ENCODE measurements at places on chromosomes 6 and 20.

GRCh38 chr20:4544765-4545164 is 176.9 kb upstream of the PRND start:
- DNase-seq, result peak; percentile 69

GRCh38 chr6:36698871-36699271 is 1.2 kb downstream of the RAB44 start:
- no peak for DNase-seq

- DNase-seq, result no peak
Observed at GRCh38 chr6:79203753-79204253, 30.7 kb downstream of the HMGN3 start.

DNA sequence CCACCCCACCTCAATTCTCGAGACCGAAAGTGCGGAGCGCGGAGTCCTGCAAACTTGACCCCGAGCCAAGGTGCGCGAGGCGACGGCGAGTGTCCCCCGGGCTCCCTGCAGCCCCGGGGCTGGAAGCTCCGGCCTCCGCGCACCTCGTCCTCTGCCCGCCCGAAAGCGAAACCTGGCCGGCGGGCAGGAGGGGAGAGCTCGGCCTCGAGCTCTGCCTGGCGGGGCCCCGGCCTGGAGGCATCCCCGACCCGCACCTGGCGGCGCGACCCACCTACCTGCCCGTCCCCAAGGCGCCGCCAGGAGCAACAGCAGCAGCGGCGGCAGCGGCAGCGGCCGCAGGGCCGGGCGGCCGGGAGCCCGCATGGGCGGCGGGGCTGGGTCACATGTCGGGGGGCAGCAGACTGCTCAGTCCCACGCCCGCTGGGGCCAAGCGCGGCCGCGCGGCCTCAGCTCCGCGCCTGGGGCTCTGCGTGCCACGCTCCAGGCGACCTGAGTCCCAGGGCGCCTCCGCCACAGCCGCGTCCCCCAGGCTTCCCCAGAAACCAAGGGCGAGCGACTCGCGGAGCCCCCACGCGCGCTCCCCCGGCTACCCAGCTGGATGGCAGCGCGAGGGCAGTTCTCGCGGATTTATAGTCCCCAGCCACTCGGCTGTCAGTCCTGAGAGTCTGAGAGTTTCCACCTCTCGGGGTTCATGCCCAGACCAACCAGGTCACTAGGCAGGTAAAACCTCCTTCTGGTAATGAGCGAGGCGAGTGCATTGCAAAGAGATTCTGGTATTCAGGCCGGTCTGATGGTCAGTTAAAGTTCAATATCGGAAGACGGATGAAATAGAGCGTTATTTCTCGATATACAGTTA is at the start of gene IL20RA:
IL20RA (minus strand) TSS at position 600 of the 856 bp plus-strand sequence; CDS start at position 363, 237 bp downstream.
- DNase-seq, result peak; percentile 16

DNA sequence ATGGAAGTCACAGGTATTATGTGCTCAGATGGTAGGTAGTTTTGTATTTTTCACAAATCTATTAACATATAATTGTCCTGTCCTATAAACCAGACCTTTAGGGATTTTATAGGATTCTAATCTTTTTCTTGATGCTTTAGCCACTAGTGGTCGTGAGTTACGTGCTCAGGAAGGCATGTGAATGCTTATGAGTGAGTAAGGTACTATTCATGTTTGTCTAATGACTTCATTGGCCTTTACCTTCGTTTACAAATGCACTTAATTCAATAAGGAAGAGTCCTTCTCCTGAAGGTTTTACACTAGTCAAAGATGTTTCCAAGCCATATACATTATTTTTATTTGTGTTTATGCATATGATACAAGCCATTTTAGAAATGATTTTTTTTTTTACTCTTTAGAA is 23.0 kb downstream of the PACRG start:
- peak; percentile 37 for DNase-seq

GRCh38 chr6:137933696-137934095 is 66.6 kb downstream of the TNFAIP3 start:
- DNase-seq, result peak; percentile 30

GRCh38 chr6:39924283-39924682 is 10.0 kb downstream of the MOCS1 start:
- no peak for DNase-seq

DNA sequence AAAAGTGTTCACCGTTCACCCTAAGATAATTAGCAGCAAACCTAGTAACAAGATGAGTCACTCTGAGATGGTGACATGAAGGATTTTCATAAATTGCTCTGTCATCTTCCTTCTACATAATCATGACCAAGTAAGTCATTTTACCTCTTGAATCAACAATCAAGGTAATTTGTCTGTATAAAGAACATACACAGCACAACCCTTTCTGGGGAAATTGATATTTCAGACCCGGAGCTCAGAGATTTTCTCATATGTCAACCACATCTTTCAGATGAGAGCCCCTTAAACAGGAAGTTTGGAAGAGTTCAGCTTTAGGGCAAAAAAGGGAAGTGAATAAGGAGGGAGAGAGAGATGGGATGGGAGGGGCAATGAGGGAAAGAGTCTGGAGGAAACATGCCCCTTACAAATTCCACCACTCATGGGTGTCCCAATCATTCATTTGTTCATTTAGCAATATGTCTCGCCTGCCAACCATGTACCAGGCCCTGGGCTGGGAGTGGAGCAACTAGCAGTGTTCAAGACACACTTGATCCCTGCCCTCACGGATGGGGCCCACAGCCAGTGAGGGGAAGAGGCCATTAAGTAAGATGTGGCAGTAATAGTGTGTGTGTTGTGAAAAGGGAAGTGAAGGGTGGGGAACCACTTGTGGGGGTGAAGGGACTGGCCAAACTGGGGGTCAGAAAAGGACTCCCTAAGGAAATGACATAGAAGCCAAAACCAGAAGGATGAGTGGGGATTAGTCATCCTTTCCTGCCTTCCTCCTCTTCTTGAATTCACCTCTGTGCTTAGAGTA is 190.9 kb downstream of the MAFB start:
- DNase-seq, result no peak

GRCh38 chr6:162184465-162184864 is 543.1 kb downstream of the PRKN start:
- DNase-seq, result no peak

DNA sequence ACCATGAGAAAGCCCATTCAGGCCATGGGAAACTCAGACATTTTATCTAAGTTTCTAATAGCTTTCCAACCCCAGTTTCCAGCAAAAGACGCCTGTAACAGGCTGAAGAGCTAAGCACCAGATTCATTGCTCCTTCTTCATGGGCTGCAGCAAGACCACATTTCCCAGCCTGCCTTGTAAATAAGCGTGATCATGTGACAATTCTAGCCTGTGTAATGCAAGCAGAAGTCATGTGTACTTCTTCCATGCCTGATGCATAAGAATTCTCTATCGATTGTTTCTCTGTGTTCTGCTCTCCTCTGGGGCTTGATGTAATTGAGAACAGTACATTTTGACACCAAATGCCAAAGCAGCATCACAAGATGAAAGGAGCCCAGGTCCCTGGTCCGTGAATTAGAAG is 6.8 kb downstream of the PCSK2 start:
- DNase-seq, result no peak

DNA sequence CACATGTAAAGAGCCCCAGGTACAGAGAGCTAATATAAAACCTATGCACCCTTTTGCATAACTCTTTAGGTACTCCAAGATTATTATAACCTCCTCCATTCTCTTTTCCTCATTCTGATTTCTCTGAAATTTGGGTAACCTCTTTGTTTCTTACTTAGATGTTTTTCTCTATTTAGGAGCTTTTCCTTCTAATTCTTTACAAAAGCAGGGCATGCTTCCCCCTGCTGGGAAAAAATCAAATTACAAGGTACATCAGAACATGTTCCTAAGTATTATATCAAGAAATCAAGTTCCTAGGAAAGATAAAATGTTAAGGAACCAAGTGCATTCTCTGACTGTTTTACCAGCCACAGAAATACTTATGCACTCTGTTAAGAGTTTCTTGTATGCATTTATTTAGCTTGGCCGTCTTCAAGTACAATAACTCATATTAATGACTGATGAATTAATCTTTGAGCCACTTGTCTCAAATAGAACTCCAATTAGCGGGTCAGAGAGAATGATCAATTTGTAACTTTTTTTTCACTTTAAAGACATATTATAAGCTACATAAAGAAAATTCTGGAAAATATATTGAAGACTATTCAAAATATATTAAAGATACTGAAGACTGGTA is 2.1 kb downstream of the KHDRBS2 start:
- no peak for DNase-seq

- no peak for DNase-seq
Observed at GRCh38 chr6:156840136-156840535, 63.0 kb downstream of the ARID1B start.

- no peak for DNase-seq
Observed at GRCh38 chr20:31665753-31666152, 28.0 kb downstream of the COX4I2 start.

- DNase-seq, result no peak
Observed at GRCh38 chr6:167103041-167103891, 19.6 kb upstream of the CCR6 start.

DNA sequence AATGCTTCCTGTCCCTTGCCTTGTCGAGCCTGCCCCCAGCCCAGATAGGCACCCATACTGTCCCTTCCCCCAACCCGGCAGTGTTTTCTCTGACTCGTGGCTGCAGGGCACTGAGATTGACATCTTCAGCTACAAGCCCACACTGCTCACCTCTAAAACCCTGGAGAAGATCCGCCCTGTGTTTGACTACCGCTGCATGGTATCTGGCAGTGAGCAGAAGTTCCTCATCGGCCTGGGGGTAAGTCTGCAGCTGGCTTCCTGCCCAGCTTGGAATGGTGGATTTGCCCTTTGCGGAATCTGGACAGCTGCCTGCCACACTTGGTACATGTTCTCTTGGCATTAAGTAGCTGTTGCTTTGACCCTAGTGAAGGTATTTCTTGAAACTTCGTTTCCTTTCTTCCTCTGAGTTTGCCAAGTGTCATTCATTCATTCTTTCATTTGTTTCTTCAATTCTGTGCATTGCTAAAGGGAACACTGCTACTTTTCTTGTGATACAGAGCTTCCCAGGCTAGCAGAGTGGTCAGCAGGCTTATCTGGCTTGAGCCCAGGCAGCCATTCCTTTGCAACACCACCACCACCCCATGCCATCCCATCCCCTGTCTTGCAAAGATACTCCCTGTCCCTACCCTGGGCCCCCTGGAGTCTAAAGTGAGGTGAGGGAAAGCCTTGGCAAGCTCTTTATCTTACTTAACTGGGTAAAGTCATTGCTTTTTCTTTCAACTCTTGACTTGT is 26.2 kb downstream of the CCDC167 start:
- no peak for DNase-seq

GRCh38 chr6:151186306-151186705 is 53.5 kb upstream of the AKAP12 start:
- no peak for DNase-seq

DNA sequence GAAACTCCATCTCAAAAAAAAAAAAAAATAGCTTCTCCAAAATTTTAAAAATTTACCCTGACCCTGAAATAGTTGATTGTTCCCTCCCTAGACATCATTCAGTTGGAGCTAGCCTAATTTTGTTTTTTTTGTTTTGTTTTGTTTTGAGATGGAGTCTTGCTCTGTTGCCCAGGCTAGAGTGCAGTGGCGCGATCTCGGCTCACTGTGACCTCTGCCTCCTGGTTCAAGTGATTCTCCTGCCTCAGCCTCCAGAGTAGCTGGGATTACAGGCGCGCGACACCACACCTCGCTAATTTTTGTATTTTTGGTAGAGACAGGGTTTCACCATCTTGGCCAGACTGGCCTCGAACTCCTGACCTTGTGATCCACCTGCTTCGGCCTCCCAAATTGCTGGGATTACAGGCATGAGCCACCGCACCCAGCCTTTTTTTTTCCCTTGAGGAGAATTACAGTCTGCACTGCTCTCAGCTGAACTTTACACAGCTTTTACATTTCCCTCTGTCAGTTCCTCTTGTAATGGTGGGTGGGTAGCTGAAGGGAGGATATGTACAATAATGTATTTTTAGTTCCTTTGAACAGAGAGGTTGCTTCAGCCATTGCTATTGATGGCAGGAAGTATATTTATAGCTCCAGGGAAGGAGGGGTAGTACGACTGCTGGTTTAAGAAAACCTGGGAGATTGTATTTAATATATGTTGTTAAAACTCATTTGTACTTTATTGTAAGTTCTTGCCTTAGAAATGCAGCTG is 27.7 kb downstream of the PTPRA start:
- DNase-seq, result no peak

DNA sequence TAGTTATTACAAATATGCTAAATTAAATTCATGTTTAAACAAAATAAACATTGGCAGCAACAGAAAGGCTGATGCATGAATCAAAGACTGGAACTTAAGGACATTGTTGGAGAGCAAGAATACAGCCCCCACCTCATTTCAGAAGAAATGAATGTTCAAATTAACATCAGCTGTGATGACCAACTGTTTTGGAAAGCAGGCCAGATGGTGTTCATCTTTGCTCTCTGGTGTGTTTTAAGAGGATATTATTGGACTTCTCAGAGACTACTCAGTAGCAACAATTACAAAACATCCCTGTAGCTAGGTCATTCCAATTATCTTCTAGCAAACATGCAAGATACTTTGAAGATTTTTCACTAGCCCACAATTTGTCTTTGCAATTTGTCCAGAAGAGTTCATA is 118.6 kb upstream of the DOK5 start:
- peak; percentile 22 for DNase-seq

GRCh38 chr6:101199441-101199840 is 194.1 kb upstream of the GRIK2 start:
- no peak for DNase-seq

DNA sequence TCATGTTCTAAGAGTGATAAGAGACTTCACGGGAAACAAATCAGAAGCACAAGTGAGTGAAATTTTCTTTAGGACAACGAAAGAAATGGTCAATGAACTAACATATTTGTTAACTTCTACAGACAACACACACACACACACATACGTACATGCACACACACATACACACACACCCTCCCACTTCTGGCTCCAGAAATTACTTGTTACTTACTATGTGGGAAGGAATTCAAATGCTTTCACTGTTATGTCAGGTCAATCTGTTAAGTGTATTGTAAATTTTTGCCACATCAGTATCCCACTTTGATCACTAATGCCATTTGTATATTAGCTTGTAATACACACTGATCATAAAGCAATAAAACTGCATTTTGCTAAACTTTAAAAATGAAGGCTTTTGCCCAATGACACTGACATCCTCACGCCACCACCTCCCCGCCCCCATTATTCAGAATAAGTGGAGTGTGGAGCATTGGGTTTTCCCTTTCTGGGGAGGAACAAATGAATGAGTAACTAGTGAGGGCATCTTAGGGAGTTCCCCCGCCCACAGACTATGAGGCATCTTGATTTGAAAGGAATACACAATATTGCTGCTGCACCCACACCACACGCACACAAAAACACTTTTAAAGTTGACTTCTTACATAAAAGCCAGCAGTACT is 76.2 kb downstream of the ATXN1 start:
- DNase-seq, result peak; percentile 75

DNA sequence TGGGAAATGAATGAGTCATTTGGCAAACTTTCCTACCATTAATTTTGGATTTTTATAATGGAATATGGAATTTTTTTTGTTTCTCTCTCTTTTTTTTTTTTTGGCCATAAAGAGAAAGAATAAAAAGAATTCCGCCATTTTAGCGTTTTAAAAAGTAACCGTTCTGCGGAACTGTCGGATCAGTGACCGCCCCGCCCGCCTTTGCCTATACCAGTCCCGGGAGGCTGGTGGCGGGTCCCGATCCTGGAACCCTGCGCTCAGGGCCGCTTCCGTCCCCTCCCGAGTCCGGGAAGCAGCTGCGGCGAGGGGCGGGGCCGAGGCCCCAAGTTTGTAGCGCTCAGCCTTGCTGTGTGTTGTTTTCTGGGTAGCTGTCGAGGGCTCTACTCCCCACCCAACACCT is 609 bp downstream of the L3MBTL1 start:
- DNase-seq, result no peak

GRCh38 chr20:64242797-64243475 is 12.6 kb upstream of the PCMTD2 start:
- no peak for DNase-seq

GRCh38 chr20:2653556-2654383 is 1.3 kb downstream of the NOP56 start:
- DNase-seq, result no peak

Measured in fibroblast of skin of abdomen (primary cell).